ENCODE measurements at places on chromosomes 7 and 10. TPM values are rescaled to one million over a fixed set of nuclear protein-coding genes. Genes with fewer than 3 reads are reported as not detected.
A peak's percentile ranks its signal among the peaks of the same experiment; 100 is the strongest.

AGAP4 gene
- 30.3 TPM for polyA plus RNA-seq

NPSR1 gene
- not detected for polyA plus RNA-seq

PNLIPRP1 gene
- not detected for polyA plus RNA-seq

STRIP2 gene
- 3.0 TPM for polyA plus RNA-seq

NEUROD6 gene
- polyA plus RNA-seq: not detected

CRTAC1 gene
- polyA plus RNA-seq: 15.1 TPM

TLX1 gene
- polyA plus RNA-seq: 0.09 TPM

TEX36 gene
- polyA plus RNA-seq: not detected

PRLHR gene
- polyA plus RNA-seq: not detected

NPC1L1 gene
- 2.5 TPM for polyA plus RNA-seq

CCL24 gene
- not detected for polyA plus RNA-seq

DNA sequence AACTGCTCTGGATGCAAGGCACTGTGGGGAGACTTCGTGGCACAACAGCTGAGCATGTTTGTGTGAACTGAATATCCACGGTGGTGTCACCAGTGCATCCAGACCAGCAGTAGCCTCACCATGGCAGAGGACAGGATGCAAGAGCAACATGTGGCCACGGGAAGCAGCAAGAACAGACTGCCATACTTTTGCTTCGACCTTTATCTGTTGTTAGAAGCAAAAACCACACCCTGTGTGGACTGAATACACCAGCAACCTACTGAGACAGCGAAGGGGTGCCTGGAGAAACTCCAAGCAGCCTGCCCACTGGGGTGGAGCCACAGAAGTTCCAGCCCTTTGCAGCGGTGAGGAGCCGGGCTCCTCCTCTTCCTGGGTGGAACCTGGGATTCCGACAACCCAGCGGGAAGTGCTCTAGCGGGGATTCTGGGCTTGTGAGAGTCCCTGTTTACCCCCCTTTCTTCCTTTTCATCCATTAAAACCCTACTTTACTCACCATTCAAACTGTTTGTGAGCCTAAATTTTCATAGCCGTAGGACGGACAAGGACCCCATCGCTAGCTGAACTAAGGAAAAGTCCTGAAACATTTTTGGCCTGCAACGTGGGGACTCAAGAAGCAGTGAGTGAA lies 584.9 kb downstream of the GRM8 start:
- DNase-seq: no peak

GRCh38 chr7:5420881-5421713 lies 2.5 kb downstream of the TNRC18 start:
- no peak for DNase-seq

DNA sequence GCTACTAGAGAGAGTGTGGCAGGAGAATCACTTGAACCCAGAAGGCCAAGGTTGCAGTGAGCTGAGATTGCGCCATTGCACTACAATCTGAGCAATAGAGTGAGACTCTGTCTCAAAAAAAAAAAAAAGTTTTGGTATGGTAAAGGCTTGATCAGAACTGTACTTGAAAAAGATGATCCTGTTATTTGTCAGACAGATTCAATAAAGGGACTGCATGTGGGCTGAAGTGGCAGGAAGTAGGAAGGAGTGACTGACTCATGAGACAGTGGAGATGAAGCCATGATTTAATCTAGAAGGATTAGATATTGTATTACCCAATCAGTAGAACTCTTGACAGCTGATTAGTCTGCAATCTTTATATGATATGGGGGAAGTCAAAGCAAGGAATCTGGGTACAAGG lies 2.7 kb upstream of the TMEM254 start:
- no peak for DNase-seq

GRCh38 chr10:73584737-73585136 lies 6.4 kb downstream of the USP54 start:
- no peak for DNase-seq

GRCh38 chr7:132576721-132577085 lies 433 bp upstream of the PLXNA4 start:
- no peak for DNase-seq

DNA sequence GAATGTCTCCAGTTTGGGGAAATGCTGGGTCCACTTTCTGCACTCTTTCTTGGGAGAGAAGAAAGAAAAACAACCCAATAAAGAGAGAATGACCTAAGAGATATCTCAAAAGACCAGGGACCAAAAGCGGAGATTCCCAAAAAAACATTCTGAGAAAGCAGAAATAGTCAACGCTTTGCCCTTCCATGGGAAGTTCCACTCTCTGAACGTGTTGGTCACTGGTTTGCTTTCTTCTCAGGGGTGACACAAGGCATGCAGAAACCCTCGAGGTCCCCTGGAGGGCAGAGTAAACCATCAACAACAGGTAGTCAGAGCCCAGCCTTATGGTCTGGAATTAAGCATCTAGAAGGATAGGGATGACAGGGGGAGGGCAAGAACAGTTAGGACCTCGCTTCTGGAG lies 26.2 kb upstream of the AOAH start:
- no peak for DNase-seq

DNA sequence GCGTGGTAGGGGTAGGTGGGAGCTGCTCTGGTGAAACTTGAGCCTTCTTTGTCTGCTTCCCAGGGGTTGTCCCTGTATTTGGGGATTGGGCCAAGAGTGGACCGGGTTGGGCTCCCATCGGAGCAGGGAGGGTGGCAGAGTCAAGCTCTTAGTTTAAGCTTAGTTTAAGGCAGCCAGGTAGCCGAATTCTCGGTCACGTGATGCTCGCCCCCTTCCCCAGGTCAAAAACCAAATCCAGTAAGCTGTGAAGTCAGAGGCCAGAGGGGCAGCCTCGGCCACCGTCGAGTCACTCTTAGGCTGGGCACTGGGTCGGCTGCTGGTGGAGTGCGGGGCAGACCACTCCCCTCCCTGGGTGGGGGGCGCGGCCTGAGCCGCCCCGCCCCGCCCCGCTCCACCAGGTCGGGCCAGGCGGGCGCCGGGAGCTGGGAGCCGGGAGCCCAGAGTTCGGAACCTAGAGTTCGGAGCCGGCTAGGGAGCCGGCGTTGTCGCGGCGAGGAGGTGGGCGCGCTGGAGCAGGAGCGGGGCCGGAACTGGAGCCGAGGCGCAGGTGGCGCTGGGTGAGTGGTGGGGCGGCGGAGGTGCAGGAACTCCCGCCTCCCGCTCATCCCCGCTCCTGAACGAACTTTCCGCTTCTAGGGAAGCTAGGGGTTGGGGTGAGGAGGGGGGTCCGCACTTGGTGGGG lies 2.8 kb upstream of the LZTS2 start:
- DNase-seq: no peak

DNA sequence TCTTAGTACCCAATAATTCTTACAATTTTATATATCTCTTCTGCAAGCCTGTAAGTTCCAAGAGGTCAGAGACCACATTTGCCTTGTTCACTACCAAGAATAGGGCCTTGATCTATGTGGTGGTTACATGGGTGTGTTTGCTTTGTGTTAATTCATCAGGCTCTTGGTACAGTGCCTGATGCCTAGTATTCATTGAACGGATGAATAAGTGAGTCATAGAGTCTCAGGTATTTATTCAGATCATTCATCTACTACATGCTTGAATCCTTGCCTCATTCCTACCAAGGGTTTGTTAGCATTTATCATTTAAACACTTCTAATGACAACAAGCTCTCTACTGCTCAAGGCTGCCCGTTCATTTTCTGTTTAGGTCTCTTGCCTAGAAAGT lies 11.3 kb upstream of the SGPL1 start:
- no peak for DNase-seq

DNA sequence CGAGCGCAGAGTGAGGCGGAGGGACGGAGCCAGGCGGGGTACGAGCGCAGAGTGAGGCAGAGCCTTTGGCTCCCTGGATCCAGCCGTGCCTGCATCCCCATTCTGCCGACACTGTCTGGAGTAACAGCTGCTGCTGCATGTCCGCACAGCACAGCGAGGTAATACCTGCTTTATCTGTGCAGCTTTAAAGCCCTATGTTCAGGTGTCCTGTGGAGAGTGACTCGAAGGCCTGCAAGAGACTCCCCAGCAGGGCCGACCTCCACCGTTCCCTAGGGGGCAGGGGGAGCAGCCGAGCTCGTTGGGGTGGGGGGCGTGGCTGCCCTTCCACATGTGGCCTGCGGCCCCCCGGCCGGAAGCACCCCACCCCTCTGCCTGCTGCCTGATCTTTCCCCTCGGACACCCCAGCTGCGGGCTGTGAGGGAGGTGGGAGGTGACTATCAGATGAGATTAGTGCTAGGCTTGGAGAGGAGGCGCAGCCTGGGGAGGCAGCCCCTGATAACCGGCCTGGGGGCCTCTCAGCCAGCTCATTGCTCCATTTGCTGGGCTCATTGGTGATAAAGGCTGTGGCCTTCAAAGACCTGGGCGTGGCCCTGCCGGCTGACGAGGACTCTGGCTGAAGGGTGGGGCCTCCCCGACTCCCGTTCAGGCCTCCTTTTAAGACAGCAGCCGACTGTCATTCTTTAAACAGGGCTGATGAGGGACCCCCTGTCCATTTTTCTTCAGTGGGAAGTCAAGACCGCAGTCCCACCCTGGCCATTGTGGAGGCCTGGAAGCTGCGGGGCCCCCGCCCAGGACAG lies 8.0 kb downstream of the VENTX start:
- DNase-seq: no peak

DNA sequence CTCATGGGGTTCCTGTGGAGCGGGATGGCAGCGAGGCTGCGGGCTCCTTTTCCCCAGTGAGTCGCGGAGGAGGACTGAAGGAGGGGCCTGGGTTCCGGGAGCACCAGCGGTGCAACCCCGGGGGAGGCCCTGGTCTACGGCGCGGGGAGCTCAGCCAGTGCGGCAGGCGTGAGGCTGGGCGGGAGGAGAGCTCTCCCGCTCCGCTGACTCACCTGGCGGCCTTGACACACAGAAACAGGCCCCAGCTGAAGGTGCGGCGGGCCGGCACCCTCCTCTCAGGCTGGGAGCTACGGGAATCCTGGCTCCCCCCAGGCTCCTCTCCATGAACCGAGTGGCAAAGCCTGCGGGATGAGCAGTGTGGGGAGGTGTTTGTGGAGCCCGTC lies 6.8 kb upstream of the NOM1 start:
- no peak for DNase-seq

GRCh38 chr7:7395785-7396184 lies 139.9 kb downstream of the COL28A1 start:
- DNase-seq: no peak

DNA sequence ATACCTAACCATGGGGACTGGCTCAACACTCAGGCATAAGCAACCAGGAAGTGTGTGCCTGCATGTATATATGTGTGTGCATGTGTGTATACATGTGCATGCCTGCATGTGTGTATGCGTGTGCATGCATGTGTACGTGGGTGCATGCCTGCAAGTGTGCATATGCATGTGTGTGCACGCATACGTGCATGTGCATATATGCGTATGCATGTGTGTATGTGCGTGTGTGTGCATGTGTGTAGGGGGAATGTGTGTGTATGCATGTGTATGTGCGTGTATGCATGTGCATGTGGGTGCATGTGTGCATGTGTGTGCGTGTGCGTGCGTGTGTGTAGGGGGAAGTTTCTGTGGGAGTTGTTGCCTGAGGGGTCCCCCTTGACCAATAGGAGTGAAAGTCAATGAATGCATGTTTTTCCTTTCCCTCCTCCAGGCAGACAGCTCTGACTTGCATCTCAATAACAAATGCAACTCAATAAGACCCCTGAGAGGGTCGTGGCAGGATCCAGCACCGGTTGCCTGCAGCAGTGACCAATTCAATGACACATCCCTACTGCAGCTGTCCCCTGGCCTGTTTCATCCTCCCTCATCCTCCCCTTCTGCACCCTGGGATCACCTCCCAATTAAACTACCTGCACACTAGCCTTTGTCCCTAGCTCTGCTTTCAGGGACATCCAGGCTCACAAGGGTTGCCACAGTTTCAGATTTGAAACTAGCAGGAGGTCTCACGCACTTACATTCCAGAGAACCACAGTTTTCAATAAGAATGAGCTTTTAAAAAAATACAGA lies 27.0 kb upstream of the FZD8 start:
- DNase-seq: no peak

GRCh38 chr10:112140110-112140970 lies 43.2 kb downstream of the GPAM start:
- peak; percentile 46 for DNase-seq

GRCh38 chr10:63265222-63265617 lies 132.1 kb downstream of the NRBF2 start:
- DNase-seq: no peak

DNA sequence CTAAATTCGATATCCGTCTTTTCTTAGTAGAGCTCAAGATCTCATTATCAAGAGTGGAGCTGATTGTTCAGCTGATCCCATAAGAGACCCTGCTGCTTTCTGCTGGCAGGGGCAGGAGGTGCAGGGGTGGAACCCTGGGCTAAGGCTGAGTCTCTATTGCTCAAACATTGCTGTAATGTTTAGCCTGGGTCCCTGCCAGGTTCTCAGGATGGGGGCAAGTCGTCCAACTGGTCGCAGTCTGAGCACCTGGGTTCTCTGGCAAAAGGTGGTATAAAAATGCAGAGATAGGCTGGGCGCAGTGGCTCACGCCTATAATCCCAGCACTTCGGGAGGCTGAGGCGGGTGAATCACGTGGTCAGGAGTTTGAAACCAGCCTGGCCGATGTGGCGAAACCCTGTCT lies 62.0 kb upstream of the NRBF2 start:
- no peak for DNase-seq

- no peak for DNase-seq
Observed at GRCh38 chr7:45191396-45191795, 33.8 kb downstream of the RAMP3 start.

- DNase-seq: no peak
Observed at GRCh38 chr10:121694966-121695643, 96.9 kb upstream of the FGFR2 start.

GRCh38 chr7:158657189-158657746 lies 47.3 kb downstream of the NCAPG2 start:
- DNase-seq: no peak

- no peak for DNase-seq
Observed at GRCh38 chr7:212754-213153, 20.4 kb downstream of the FAM20C start.
